Activated CD4-positive, CD25-positive, alpha-beta regulatory T cell (primary cell): ENCODE measurements at places on chromosomes 3 and 15.

- DNase-seq = no peak
Observed at GRCh38 chr3:15940641-15941040, 142.9 kb upstream of the ANKRD28 start.

DNA sequence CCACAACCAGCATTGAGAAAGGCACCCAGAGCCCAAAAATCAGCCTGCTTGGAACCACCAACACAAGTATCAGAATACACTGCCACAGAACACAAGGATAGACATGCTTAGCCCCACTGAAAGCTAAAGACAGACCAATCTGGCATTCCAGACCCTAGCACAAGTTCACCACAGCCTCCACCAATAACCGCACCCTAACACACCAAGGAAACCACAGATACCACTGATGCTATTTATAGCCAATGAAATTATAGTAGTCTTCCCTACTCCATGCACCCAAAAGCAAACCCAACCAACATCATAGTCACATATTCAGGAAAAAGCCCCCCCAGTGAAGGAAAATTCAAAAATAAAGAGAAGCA lies 83.9 kb upstream of the STT3B start:
- no peak for DNase-seq

GRCh38 chr3:126158912-126159454 lies 21.4 kb downstream of the ALDH1L1 start:
- no peak for DNase-seq

DNA sequence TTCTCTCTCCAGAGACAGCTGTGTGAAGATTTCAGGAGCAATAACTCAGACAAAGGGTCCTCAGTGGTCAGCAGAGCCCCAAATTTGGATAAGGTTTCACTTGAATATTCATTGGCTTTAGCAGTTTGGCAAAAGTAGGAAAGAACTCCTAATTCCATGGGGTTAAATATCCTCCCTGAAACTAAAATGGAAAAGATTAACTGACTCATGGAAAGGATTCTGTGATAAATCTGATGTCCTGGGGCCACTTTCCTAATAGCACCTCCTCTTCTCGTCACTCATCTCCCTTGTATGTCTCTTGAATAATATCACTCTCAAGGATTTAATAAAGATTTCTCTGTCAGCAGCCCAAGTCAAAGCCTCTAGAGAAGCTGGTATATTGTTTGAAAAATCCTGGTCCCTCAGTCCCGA lies 33.3 kb upstream of the TBC1D23 start:
- DNase-seq = no peak

DNA sequence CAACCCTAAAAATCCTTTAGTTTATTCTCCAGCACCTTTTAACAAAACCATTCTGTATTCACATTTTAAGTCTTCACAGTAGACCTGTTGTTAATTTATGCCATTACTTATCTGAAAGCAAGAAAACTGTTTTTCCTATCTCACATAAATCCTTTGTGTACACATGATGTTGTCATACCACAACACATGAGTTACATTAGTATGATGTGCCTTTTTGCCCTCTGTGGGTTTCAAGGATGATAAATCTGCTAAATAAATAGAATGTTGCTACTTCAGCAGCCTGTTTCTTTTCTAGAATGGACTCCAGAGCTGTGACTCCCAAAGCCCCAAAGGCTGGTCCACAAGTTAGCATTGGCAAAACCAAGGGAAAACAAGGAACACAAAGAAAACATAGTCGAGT lies 151.6 kb downstream of the SERPINI1 start:
- DNase-seq = no peak
